ENCODE measurements at places on chromosomes 11 and 22.

- no peak for DNase-seq
Observed at GRCh38 chr11:45217991-45218390, 68.2 kb downstream of the SYT13 start.

DNA sequence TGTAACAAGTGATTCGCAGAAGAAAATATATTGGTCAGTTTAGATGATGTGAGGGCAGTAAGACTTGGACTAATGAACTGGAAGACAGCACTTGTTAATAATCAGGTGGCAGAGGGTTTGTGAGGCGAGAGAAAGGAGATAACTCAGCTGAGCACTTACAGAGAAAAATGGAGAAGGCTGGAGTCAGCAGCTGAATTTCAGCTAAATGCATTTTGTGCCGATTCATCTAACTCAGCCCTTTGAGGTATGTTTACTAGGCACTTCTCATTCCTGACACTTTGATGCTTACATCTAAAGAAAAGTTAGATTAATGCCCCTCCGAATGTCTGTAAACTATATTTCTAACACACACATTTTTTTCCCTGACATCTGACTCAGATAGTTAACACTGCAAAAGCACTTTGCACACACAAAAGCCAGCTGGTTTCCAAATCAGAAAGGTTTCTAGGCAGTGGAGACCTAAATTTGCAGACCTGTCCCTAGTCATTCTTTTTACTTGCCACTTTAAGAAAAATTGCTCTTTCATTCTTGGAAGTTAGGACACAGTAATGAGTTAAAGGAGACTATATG lies 859.5 kb upstream of the CCDC90B start:
- no peak for DNase-seq

DNA sequence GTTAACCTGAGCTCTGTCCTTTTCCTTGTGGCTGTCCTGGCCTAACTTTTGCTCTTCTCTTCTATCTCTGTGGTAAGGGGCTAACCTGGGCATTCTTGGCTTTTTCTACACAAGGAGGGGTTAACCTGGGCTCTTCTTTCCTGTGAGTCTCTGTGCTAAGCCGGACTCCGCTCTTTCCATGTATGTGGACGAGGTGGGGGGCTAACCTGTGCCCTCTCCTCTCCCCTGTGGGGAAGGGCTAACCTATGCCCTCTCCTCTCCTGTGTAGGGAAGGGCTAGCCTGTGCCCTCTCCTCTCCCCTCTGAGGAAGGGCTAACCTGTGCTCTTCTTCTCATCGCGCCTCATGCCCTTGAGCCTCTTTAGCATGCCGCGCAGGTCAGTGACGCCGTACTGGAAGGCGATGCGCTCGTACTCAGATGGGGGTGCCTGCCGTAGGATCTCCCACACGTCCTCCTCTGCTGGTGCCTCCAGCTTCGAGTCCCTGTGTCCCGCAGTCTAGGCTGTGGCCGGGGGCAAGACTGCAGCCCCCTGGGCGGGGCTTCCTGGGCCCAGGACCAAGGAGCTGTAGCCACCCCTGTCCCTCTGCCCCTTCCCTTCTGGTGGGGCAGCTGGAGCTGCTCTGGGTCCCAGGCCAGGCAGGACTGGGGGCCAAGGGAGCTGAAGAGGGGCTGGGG lies 6.5 kb downstream of the MYBPC3 start:
- DNase-seq = no peak

DNA sequence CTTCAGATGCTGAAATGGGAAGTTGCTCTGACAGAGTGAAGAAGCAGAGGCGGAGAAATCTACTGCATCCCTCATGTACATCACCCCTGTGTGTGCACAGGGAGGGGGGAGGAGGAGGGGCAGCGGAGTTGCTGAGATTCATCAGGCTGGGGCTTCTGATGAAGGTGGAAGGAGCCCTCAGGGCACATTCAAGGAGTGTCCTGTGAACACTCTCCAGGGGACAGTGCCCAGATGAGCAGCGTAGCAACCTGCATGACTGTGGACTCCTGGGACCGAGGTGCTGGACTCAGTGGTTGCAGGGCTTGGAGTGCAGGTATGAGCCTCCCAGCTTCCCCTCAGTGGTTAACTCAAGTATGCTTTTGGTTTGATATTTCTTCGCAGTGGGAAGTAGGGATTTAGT lies 257.8 kb upstream of the B3GAT1 start:
- DNase-seq = no peak

DNA sequence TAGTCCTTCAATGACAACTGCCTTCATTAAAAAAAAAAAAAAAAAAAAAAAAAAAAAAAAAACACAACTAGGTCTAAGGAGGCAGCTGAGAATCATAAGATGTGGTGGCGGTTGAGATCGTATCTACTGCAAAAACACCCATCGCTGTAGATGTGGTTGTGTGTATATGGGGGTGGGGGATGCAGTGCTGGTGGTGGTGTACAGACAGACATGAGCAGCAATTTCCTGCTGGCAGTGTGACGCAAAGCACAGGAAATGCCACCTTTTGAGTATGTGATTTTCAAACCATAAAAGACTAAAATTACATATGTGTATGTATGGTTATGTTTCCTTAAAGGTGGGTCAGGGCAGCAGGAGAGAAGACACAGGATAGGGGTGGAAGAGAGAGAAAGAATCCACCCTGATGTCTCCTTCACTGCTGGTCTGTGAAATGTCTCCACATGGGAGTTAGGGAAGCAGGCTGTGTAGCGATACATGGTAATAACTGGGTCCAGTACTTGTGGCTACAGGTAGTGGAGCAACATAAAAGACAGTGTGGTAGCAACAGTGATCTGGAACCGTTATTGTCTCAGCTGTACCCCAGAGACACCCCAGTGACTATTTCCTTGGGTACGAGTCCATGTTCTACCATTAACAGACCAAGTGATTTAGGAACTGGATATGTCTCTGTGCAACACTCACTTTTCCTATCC lies 57.9 kb downstream of the SYTL2 start:
- DNase-seq = no peak

DNA sequence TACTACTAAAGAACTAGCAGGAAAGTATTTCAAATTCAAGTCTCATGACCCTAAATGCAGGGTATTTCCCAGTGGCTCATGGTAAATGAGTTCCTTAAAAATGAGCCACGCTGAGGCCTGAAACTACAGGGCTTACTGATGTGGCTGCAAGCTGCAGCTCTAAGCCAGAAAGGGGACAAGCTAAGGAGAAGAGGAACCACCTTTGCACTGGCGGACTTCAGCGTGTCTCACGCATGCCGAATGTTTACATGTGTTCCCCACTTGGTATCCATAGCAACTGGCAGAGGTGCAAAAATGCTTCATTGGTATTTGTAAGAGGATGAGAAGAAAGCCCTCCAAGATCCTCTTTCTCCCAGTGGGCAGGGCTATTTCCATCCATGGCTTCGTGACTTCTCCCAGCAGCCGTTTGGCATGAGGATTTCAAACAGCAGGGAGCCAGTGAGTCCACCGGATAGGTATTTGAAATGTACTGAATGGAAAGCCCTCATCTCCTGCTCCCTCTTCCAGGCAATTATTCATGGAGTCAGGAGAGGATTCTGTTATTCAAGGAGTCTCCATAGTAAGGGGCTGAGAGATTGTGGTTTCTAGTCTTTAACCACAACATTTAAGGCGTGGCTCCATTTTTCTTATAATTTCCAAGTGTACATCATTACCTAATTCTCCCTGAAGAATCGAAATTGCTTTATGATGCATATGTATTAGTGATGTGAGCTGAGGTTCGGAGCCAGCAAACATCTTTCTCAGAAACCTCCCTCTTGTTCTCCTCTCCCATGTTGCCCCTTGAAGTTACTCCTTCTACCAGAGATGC lies 55.3 kb upstream of the CD44 start:
- DNase-seq = peak; percentile 14

DNA sequence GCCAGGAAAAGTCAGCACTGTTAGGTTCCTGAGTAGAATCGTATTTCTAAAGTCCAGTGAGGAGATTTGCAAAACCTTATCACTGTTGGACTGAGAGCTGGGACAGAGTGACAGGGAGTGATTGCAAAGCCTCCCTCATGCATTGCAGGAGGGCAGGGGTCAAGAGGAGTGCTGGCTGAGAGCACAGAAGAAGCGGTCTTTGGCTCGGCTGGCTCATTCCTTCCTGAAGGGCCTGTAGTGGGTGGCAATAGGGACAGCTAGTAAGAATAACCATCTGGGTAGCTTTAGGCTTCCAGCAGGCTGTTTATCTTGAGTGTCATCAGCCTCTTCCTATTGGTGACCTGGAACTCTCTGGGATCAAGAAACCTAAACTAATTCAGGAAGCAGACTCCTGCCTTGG lies 53.4 kb downstream of the CD44 start:
- no peak for DNase-seq

DNA sequence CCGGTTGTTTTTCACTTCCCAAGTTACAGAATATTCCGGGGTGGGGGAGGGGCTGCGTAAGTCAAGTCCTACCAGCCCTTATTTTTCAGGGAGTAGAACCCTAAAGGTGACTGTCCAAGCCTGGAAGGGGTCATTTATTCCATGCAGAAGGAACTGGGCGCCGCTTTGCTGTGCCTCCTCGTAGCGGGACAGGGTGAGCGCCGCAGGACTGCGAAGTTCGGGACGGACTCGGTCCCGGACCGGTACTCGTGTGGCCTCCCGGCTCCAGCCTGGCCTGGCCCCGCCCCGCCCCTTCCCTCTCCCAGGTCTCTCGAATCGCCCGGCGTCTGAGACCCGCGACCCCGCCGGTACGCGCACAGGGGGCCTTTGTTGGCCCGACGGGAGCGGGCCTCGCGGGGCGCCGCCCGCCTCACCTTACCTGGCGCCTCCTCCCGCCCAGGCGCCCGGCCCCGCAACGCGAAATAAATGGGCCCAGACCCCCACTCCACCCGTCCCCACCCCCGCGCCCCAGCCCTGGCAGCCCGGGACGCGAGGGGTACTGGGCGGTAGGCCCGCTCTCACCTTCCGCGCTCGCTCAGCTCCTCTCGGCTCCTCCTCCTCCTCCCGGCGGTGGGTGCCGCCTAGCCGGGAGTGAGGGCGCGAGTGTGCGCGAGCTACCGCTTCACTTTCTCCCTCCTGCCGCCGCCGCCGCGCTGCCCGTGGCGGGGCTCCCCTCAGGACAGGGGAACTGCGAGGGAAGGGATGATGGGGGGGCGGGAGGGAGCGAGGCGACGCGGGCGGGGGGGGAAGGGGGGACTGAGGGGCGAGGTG lies 698 bp downstream of the PAK1 start:
- DNase-seq = no peak

- no peak for DNase-seq
Observed at GRCh38 chr11:31802990-31803812, 7.9 kb downstream of the PAX6 start.

DNA sequence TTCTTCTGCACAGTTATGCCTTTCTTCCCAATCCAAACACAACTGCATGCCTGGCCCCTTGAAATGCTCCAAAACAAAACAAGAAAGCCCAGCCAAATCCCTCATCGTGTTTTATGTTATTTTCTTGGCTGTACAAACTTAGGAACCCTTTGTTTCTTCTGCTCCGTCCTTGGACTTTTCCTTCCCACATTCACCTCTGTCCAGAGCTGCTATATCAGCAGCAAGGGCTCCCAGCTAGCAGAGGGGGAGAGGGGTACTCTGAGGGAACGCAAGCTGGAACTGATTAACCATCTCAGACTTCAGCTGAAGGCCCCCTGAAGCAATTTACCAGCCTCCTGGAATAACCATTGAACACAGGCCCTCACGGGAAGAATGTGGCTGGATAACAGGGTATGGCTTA lies 214.7 kb downstream of the TENM4 start:
- DNase-seq = no peak

DNA sequence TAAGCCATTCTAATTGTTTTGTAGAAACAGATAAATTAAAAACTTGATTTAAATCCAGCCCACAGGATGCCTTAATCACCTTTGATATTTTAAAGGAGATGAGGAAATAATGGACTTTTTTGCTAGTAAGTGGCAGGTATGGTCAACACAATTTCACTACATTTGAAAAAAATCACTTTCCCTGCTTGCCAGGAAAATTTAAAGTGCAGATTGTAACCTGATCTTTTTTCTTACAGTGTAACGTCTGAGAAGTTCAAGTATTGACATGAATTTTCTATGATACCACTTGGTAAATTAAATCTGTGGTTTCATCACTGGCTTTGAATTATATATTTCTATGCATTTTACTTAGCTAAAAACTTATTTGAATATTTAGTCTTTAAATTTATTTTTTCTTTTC lies 65.3 kb downstream of the ARHGEF12 start:
- no peak for DNase-seq

- no peak for DNase-seq
Observed at GRCh38 chr11:131975619-131976018, 605.2 kb downstream of the NTM start.

DNA sequence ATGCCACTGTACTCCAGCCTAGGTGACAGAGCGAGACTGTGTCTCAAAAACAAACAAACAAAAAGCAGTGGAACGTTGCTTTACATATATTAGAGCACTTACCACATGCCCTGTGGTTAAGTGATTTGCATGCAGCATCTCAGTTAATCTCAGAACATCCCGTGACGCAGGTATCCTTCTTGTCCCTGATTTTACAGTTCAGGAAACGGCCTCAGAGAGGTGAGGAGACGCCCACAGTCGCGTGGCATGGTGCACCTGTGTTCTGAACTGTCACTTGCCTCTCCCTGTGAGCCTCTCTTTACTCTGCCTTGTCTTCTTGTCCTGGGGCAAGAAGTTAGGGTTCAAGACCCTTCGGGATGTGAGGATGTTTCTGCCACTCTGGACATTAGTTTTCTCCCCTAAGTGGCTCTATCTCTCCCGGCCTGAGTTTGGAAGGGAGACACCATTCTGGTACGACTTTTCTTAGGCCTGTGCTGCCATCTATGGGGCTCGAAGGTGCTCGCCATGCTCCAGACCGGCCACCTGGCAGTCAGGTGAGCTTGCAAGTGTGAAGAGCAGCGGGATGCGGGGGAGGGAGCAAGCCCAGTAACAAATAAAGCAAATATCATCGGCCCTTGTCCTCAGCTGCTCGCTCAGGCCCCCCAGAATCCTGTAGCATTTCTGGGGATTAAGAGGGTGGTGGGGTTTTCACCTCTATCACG lies 25.6 kb downstream of the YWHAH start:
- no peak for DNase-seq

DNA sequence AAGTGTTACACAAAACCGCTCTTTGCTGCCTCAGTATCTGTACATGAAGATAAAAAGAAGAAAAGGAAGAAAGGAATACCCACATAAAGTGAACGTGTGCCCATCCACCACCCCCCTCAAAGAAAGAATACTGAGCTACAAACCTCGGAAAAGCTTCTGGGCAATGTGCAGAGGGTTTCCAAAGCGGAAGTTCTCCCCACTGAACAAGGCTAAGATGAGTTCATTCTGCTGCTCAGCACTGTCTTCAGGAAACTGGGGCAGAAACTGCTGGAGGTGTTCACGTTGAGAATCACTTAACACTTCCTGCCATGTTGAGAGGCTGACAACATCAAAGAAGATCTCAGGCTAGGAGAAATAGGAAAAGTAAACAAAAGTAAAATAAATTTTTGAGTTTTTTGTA lies 6.9 kb downstream of the NFRKB start:
- no peak for DNase-seq

GRCh38 chr11:19441752-19442553 lies 201.2 kb upstream of the E2F8 start:
- DNase-seq = no peak

- DNase-seq = no peak
Observed at GRCh38 chr11:69111624-69112542, 43.9 kb upstream of the SMIM38 start.

DNA sequence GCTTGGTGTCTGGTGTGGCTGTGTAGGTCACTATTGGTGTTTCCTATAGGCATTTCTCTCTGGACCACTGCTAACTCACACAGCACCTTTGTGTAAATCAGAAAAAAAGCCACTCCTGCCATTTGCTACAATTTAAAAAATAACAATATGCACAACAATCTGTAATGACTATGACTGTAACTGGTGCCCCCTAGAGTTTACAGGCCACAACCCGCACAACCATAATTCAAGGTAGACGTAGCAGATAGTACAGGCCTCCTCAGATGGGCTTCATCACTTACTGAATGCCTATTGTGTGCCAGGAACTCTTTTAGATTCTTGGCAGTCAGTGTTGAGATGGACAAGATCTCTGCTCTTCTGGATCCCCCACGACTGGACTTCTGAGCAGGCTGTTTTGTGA lies 47.7 kb downstream of the SYT9 start:
- no peak for DNase-seq
